ENCODE measurements at places on chromosomes 7 and 10. TPM values are rescaled to one million over a fixed set of nuclear protein-coding genes. Genes with fewer than 3 reads are reported as not detected.

Gene KRIT1
- 46.7 TPM for total RNA-seq

Gene CAMK2B
- 0.12 TPM for total RNA-seq

Gene ANKRD61
- not detected for total RNA-seq

Gene PILRA
- 11.6 TPM for total RNA-seq

Gene SCART1
- total RNA-seq, result 4.8 TPM

Gene OLAH
- total RNA-seq, result not detected

Gene PON1
- total RNA-seq, result not detected

Gene ITGA8
- not detected for total RNA-seq

Gene SLC26A3
- not detected for total RNA-seq

Gene INHBA
- not detected for total RNA-seq

Gene JAKMIP3
- 0.15 TPM for total RNA-seq

DNA sequence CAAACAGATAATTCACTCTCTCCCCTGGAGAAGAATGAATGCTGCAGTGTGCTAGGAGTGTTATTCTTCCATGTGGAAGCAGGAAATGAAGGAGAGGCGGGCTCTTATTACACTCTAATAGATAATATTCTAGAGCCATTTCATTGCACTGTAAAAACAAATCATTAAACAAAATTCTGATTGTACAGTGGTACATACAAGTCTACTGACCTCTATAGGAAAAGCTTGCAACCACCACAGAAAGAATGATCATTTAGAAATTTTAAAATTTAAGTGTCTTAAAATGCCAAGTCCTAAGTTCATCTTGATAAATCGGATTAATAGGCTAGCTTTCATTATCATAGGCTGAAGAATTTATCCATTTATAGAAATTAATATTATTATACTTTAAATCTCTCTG, 960.3 kb upstream of the LRRN3 start:
- DNase-seq, result no peak

- no peak for DNase-seq
These were observed 115.4 kb downstream of the MDFIC start for GRCh38 chr7:115037128-115037802.

- no peak for DNase-seq
These were observed 82.4 kb upstream of the NME8 start for GRCh38 chr7:37765872-37766525.

DNA sequence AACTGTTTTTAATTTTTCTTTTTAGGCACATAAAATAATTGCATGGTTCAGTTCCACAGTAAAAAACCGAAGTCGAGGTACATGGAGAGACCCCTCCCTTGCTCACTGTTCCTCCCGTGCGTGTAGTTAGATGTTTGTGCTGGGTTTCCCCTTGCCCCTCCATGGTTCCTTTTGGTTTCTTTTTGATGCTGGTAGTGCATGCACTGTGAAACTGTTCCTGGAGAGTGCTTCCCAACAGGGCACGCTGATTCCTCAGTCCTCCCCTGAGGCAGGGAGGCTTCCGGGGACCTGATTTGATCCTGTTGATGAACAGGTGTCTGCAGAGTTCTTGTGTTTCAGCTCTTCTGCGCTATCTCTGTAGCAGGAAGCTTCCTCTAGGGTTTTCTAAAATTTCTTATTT, 69.5 kb downstream of the ADCY1 start:
- DNase-seq, result no peak

- no peak for DNase-seq
These were observed 82.2 kb downstream of the MDFIC start for GRCh38 chr7:115004121-115004520.

DNA sequence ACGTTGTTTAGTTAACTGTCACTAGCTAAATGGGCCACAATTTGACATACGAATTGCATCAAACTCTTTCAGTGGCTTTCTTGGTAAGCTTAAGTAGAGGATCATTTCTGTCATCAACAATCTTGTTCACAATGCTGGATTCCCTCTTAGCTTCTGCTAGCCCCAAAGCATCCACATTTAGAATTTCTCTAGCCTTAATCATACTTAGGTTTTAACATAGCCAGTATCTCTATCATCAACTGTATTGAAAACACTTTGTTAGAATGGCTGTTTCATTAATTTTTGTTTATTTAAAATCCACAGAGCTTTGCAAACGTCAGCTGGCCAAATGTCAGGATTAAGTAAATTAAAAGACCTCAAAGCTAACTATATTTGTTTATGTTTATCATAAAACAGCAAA, 41.1 kb downstream of the ABRAXAS2 start:
- DNase-seq, result no peak

GRCh38 chr10:15461353-15462108, 90.4 kb upstream of the FAM171A1 start:
- DNase-seq, result no peak

GRCh38 chr7:102432442-102433218, 745 bp upstream of the ORAI2 start:
- DNase-seq, result no peak

DNA sequence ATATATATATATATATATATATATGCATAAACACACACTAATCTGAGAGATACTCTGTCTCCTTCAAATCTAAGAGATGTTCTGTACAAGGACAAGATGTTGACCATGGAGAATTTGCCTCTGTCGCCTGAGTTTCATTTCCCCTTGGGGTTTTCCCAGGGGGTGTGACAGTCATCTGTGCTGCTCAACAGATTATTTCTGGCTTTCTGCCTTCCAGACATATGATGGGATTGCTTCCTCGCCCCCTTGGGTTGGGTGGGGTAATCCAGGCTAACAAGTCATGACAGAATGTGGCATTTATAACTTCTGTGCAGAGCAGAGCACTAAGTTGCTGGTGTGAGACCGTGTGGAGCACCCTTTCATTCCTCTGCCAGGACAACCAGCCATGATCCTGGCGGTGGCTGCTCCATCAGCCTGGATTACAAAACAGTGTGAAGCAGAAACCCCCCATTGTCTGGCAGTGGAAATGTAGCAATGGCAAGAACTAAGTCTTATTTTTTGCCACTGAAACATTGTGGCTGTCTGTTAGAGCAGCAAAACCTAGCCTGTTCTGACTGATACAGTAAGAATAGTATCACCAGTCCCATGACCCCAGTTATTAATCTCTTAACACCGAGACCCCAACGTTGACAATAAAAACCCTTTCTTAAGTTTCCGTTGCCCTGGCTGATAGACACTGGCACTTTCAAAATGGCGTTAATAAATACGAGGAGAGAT, 13.7 kb upstream of the USP6NL start:
- DNase-seq, result no peak

- no peak for DNase-seq
These were observed 34.5 kb downstream of the PPIF start for GRCh38 chr10:79381804-79382221.

DNA sequence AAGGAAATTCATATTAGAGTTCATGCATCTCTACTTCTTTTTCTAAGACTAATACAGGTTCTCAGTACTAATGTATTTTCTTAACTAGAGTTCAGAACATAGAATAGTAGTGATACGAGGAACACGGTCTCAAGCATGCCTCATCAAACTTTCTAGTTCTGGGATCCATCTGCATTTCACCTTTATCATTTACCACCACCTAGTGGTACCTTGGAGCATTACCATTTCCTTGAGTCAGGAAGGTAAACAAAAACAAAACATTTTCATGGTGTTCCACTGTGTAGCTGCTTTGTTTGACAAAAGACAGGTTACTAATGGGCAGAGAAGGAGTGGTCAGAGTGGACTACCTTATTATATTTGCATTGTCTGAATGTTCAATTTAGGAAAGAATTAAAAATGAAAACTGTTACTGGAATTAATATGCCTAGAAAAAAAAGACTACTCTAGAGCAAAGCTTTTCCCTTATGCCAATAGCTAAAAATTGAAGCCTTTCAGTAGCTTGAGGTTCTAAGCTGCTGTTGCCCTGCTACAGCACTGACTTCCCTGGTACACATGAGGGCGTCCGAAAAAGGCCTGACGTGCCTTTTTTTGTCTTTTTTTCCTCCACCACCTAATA, 44.5 kb downstream of the STARD3NL start:
- DNase-seq, result peak; percentile 68

DNA sequence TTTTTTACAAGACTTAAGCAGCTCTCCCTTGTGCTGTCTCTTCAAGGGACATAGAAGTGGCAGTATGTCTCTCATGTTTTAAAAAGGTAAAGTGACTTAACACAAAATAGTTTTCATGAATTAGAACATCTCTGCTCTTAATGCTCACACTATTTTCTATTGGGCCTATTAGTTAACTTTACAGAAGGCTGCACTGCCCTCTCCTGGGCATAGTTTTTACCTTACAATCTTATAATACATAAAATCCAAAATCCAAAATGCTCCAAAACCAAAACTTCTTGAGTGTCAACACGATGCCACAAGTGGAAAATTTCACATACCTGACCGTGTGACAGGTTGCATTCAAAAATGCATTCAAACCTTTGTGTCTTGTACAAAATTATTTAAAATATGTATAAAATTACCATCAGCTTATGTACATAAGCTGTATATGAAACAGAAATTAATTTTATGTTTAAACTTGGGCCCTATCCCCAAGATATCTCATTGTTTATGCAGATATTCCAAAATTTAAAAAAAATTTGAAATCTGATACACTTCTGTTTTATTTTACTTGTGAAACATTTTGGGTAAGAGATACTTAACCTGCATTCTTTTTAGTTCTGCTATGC, 25.8 kb downstream of the TES start:
- DNase-seq, result peak; percentile 60

DNA sequence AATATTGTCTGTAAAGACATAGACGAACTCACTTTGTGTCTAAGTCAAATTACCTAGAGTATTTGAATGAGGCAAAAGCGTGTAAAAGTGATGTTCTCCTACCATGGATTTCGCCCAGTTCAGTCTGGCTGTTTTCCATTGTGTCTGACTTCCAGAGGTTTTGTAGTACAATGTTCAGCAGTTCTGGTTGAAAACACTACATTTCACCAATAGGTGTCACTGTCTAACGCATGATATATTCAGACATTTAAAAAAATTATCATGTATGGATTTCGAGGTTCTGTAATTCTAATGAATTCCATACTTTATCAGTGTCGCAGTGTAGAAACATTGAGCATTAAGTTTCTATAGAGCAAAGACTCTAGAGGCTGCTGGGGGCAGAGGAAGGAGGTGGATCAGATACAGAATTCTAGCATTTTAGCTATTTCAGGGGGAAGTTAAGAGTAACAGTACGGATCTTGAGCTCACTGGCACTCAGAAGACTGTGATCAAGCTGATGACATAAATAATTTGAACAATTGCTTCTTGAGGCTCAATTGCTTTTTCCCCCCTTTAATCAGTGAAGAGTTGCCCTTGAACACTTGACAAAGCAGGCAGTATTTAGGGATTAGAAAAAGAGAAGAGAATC, 196.9 kb upstream of the RHOBTB1 start:
- DNase-seq, result no peak

DNA sequence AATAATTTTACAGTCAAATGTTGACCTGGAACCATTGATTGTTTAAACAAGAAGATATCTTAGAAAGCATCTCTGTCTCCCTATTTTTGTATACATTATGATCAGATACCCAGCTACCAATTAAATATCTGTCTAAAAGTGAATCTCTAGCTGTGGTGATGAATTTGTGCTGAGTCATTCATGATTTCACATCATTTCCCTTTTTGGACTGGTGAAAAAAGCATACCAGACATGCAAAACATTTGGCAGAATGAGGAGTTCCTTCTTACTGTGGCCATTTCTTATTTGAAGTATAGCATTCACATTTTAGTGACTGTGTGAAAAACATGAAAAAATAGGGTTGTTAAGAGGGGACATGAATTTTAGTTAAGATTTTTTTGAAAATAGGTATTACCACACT, 98.0 kb upstream of the GATA3 start:
- DNase-seq, result no peak

DNA sequence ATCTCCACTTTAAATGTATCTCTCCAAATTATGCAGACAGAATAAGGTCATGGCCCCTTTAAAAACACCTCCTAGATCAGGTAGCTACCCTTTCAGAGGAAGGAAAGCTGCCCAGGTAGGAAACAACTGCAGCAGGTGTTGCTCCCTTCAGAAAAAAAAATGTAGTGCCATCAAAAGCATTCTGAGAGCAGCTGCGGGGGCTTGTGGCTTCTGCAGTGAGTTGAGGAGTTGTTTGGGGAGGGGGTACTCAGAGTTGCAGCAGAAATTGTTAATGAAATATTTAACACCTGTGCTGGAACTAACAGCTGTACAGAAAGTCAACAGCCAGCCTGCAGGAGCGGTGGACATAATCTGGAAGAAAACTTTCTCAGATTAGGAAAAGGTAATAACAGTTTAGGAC, 24.0 kb downstream of the CDHR3 start:
- DNase-seq, result no peak

DNA sequence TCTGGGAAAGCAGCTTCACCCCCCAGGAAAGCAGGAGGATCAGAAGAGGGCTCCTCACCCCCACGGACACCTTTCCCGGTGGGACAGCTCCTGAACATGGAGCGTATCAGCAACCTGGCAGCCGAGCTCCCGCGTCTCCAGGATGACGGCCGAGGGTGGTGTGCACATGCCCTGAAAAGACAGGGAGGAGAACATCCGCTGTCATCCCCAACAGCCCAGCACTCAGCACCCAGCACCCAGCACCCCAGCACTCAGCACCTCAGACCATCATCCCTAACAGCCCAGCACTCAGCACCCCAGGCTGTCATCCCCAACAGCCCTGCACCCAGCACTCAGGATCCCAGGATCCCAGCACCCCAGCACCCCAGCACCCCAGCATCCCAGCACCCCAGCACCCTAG, 3.9 kb upstream of the CFAP46 start:
- DNase-seq, result no peak

DNA sequence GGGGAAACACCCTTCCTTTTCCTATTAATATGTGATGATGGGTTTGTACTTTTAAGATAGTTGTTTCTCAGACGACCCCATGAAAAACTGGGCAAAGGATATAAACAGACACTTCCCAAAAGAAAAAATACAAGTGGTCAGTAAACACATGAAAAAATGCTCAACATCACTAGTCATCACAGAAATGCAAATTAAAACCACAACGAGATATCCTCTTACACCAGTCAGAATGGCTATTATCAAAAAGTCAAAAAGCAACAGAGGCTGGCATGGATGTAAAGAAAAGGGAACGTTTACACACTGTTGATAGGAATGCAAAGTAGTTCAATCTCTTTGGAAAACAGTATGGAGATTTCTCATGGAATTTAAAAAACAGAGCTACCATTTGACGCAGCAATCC, 111.4 kb upstream of the ZEB1 start:
- no peak for DNase-seq

DNA sequence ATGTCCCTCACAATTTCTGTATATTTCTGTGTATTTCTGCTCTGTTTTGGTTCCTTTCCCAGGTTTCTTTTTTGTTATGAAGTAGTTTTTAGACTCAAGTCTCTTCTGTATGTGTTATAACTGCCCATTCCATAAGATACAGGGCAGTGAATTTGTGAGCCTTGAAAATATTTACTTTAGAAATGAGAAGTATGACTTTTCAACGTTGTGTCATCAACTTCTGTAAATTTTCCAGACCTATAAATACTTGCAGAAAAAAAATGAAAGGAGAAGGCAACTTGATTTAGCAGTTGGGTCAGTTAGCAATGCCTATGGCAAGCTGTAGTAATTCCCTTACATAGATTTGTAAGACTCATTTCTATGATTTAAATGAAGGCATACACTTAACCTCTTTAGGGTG, 11.5 kb downstream of the EGFR start:
- DNase-seq, result no peak

Data from naive thymus-derived CD4-positive, alpha-beta T cell (primary cell).